Hippocampal formation (tissue), 2 donors: ENCODE measurements at places on chromosomes 3 and 15.

DNA sequence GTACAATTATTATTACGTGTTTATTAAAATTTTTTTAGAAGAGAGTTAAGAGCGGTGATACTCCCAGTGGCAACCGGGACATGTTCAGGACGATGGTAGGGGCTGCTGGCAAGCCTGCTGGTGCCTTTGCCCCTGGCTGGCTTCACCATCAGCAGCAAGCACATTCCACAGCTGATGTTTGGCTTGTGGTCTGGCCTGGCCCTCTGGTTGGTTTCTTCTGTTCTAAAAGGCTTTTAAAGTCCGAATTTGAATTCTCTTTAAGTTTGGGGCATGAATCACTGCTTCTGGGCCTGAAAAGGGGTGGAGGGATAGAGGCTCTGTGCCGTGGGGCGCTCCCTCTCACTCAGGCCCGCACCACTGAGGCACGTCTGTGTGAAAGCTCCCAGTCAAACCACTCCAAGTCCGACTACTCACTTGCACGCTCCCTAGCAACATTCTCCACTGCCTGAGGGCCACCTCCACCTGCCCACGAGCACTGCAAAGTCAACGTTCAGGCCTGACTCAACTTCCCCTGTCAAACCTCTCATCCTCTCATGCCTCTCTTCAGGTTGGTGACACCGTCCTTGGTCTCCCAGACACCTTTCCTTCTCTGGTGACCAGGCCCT, 10.1 kb downstream of the ITGA11 start:
- DNase-seq: no peak

- DNase-seq: no peak
Measured at GRCh38 chr15:56844892-56845291, 73.6 kb upstream of the TCF12 start.

- no peak for DNase-seq
Measured at GRCh38 chr3:139241783-139242182, 102.0 kb upstream of the MRPS22 start.

DNA sequence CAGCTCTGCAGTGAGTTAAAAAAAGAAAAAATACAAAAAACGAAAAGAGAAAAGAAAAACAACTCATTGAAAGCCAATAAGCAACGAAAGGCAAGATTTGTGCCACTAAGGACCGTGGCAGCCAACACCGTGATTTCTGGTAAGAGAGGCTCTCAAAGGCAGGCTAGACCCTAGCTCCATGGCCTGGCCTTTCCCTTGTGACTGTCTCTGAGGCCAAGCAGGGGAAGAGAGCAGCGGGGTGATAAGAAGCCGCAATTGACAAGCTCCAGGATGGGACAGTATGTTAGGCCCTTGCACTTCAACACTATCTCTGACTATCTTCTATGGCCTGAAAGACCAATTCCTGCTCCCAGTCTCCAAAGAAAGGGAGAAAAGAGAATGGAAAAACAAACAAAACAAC, 12.4 kb downstream of the APOD start:
- DNase-seq: no peak

GRCh38 chr3:4001976-4002375, 202.7 kb downstream of the LRRN1 start:
- no peak for DNase-seq

- DNase-seq: no peak
Measured at GRCh38 chr15:68528626-68529290, 50.0 kb upstream of the CORO2B start.

- DNase-seq: no peak
Measured at GRCh38 chr15:81006124-81006523, 5.4 kb downstream of the TLNRD1 start.

GRCh38 chr3:16136055-16136454, 38.4 kb upstream of the GALNT15 start:
- peak; percentile 24 for DNase-seq

DNA sequence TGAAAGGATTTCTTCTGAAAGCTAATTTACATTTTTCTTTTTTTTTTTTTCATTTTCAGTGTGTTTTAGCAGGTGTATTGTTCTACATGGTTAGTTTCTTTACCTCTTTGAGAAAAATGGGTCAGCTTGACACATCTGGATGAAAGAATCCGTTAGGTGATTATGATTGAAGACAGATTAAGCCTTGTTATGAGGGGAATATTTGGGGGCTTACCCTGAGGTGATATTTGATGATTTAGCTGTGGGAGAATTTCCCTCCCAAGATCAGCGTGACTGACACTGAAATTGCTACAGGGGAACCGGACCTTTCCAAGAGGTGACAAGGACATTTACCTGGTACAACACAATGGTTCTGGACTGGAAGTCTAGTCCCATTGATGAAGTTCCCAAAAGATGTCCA, 147.5 kb downstream of the NFKBIZ start:
- DNase-seq: no peak

GRCh38 chr3:81216192-81216591, 545.3 kb downstream of the GBE1 start:
- DNase-seq: no peak

- no peak for DNase-seq
Measured at GRCh38 chr3:107142171-107142570, 235.1 kb upstream of the CCDC54 start.

DNA sequence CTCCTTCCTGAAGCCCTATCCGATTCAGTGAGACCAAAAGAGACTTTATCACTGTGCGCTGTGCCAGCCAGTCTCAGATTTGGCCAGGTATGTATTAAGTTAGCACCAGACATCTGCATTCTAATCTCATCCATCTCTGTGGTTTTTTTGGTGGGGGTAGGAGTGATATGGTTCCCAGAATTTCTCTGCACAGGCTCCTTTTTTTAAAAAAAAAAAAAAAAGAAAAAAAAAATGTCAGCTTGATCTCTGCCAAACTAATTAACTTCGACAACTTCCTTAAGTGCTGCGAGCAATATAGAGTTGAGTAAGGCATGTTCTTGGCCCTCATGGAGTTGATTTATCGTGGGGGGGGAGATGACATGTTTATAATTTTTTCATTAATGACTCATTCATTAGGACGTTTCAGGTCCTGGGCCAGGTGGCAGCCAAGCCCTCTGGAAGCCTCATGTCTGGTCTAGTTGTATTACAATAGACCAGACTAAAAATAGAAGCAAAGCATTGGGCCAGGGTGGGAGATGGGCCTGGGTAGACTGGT, 12.9 kb downstream of the SLCO3A1 start:
- DNase-seq: no peak

DNA sequence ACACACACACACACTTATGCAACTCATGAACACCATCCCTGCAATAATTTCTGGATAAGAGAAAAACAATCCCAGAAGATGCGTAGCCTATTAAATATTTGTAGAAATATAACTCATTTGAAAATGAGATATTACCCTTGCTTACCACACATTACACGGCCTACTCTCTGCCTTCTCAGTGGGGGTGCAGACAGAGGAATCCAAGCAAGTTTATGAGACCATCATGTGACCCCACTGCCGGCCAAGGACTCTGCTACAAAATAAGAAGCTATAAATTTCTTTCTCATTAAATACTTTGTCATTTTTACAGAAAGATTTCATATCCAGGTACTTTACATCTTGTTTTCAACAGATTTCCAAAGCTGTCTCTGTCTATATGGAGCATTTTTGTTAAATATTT, 286.3 kb downstream of the ZNF385D start:
- DNase-seq: no peak

- DNase-seq: no peak
Measured at GRCh38 chr15:99303907-99304306, 52.6 kb downstream of the LRRC28 start.

DNA sequence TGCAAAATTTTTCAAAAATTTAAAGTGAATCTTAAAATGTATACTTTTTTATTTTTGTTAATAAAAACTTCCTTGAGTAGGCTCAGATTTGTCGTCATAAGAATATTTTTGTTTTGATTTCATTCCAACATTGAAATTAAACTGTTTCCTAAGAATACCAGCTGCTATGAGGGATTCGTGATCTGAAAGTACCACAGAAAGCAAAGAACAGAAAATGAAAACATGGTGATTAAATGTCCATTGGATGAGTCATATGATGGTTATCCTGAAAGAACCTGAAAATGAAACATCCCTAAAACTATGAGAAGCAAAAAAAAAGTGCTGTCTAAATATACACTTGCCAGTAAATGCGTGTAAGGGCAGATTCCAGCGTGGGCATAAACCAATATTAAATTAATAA, 143.8 kb downstream of the GMNC start:
- DNase-seq: no peak

- peak; percentile 32 for DNase-seq
Measured at GRCh38 chr3:187319699-187320302, 28.3 kb upstream of the MASP1 start.
